ENCODE measurements at places on chromosomes 6 and 20.

DNA sequence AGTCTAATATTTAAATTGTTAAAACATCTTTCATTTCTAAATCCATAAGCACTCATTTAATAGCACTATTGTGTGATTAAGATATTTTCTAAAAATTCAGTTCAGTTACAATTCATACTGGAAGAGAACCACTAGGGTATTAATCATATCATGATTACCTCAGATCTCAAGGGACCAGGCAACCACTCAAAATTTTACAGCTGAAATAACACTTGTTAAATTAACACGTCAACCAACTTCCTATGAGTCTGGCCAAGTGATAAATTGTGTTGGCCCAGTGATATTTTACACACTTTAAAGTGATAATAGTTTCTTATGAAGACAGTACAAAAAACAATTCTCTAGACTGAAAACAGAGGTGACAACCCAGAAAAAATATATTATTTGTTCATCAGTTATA is 869.0 kb upstream of the ADGRB3 start:
- no peak for DNase-seq

GRCh38 chr6:90005048-90005827 is 111.0 kb downstream of the GJA10 start:
- no peak for DNase-seq

DNA sequence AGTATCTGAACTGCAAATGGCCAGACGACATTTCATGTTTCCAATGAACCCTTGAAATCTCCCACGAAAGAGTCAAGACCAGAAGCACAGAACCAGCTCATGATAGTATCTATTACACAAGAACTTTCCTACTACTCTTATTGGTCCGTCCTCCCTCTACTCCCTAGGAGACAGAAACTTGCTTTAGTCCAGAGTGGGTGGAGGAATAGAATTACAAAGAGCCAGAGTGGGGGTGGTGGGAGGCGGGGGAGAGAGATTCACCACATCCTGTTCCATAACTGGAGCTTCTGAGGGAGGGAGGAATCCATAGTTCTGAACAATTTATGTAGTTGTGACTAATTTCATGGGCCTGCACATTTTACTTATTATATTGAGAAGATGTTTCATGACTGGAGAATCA is 18.5 kb upstream of the WFDC10A start:
- DNase-seq = peak; percentile 68

DNA sequence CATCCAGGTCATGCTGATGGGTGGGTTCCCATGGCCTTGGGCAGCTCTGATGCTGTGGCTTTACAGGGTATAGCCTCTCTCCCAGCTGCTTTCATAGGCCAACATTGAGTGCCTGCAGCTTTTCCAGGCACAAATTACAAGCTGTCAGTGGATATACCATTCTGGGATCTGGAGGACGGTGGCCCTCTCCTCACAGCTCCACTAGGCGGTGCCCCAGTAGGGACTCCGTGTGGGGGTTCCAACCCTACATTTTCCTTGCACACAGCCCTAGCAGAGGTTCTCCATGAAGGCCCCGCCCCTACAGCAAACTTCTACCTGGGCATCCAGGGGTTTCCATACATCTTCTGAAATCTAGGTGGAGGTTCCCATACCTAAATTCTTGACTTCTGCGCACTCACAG is 602.6 kb upstream of the HS3ST5 start:
- no peak for DNase-seq

DNA sequence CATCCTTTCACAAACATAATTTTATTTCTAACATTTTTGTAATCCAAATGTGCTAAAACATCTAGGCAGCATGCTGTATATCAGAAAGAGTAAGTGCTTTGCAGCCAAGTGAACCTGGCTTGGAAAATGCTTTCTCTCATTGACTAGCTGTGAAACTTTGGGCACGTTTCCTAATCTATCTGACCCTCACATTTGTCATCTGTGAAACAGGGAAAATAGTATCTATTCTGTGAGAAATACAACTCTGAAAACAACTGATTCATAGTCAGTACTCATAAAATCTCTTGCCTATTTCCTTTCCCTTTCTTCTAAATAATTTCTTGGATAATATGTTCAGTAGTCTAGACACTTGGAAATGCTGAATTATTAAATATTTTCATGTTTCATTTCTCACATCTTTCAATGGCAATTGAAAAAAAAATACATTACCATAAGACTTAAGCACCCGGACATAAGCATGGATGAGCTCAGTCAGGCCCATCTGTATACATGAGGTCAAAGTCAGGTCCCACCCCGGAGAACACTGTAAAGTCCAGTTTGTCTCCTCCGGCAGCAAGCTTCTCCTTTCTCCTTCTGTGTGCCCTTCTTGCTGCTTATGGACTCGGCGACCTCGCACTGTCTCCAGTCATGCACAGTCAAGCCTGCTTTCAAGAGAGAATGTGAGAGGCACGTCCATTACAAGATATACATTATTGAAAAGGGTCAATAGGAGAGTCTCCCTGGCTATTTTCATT is 455.0 kb upstream of the SOX4 start:
- no peak for DNase-seq

- DNase-seq = no peak
These were observed 19.1 kb downstream of the ZFP64 start for GRCh38 chr20:52172392-52173047.

GRCh38 chr20:47733892-47734291 is 51.4 kb downstream of the SULF2 start:
- DNase-seq = no peak

- DNase-seq = no peak
These were observed 19.6 kb upstream of the LTV1 start for GRCh38 chr6:143823548-143823947.

DNA sequence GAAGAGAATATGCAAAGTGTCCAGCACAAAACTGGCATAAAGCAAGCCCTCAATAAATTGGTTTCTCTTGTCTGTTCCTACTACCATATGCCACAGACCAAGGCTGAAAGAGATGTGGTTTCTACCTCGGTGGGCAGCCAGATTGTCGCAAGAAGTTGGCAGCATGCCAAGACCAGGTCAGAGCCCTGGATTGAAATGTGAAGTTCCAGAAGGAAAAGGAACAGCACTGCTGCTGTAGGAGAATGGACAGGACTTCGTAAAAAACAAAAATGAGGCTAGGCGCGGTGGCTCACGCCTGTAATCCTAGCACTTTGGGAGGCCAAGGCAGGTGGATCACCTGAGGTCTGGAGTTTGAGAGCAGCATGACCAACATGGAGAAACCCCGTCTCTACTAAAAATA is 22.1 kb downstream of the MRPL14 start:
- no peak for DNase-seq

DNA sequence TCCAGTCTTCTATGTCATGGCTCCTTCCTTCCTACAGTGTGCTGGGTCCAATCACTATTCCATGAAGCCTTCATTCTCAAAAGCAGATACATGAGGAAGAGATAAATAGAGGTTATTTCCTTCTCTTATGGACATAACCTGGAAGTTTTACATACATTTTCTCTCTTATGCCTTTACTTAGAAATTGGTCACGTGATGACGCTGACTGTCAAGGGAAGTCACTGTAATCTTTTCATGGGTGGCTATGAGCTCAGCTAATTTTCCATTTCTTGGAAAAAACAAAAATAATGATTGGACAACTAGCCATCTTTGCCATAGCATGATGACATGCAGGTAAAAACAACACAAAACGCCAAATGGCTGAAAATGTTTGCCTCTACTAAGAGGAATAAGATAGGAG is 151.6 kb upstream of the PRSS16 start:
- DNase-seq = no peak

DNA sequence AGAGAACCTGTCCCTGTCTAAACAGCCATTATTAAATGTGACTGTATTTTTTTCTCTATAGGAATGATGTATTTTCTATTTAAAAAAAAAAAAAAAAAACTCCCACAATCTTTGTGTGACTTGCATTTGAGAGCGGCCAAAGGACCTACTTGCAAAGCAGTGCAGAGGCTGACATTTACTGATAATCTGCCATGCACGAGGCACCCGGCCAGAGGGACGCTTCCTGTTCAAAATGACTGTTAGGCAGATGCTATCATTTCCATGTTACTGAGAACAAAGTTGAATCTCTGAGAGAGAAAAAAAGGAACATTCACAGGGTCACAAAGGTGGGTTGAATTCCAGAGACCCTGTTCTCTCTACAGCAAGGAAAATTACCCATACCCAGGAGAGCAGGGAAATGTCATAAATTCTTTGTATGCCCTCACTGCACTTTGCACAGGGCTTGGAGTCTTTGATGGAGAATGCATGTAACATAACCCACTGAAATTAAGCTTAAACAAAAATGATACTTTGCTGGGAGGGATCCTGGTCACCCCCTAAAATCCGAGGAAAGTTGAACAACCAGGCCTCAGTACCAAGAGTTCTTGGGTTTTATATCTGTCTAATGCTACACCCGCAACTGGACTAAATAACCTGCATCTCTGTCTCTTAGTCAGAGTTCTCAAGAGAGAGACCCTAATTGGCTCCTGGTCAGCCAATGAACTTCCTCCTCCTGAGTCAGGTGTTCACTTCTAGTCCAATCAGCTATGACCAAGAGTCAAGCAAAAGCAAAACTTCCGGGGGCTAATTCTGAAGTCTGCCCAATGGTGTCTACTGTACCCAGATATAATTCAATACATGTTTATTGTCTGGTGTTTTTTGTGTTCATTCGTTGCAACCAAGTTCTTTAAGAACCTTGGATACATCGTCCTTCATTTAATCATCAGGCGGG is 61.2 kb downstream of the GCLC start:
- DNase-seq = no peak

DNA sequence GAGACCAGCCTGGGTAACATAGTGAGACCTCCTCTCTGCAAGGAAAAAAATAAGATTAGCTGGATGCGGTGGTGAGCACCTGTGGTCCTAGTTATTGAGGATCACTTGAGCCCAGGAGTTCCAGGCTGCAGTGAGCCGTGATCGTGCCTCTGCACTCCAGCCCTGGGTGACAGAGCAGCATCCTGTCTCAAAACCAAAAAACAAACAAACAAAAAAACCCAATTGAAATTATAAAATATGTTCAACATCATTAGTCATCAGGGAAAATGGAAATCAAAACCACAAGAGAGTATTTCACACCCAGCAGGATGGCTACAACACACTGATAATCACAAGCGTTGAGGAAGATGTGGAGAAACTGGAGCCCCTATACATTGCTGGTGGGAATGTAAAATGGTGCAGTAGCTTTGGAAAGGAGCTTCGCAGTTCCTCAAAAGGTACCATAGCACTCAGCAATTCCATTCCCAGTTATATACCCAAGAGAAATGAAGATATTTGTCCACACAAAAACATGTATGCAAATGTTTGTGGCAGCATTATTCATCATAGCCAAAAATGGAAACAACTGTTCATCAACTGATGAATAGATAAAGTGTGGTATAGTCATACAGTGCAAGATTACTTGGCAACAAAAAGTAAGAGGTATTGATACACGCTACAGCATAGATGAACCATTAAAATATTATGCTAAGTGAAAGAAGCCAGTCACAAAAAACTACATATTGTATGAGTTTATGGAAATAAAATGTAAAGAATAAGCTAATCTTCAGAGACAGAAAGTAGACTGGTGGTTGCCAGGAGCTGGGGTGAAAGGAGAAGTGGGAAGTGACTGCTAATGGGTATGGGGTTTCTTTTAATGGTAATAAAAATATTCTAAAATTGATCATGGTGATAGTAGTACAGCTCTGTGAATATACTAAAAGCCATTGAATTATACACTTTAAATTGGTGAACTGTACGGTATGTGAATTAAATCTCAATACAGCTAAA is 38.7 kb upstream of the RIPOR2 start:
- peak; percentile 81 for DNase-seq

DNA sequence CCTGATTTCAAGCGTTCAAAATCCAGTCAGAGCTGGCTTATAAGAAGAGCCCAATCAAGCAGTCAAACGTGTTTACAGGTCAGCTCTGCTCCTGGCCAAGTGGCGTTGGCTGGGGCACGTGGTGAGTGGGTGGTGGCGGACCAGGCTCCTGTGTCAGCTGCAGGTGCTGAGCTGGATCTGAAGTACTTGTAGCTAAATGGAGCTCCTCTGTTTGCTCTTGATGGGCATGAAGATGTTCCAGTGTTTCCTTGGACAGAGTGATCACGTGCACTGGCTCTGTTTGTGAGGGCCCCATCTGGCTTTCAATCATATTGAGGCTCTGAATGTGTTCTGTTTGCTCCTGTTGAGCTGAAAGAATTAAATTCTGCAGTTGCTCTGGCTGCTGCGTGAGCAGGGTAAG is 10.2 kb upstream of the MICAL1 start:
- DNase-seq = no peak

GRCh38 chr20:1273366-1273765 is 7.3 kb downstream of the SNPH start:
- DNase-seq = no peak

DNA sequence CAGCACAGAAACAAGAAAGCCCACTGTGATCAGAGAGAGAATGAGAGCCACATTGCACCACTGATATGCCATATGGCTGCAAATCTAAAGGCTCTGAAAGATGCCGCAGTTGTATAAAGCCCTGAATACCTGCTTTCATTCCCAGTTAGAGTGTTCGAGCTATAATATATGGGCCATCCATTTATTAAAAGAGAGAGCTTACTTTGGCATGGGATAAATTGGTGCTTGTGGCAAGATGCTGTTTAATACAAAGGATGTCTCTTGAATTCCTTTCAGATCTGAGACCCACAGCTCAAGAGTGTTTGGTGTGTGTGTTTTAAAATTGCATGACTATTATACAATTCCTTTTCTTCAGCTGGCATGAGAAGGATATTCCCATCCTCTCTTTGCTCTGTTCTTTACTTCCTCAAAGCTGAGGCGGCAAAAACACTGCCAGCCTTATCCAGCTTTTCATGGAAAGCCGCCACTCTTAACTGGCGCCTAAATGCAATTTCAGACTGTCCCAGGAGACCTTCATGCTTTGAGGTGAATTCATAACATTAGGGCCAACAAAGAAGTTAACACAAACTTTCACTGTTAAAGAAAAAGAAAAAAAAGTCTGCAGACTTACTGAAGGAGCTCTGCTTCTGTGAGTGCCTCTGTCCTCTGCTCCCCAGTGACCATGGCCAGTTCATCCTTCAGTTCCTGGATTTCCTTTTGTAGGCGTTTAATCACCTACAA is 147.6 kb downstream of the KIF6 start:
- DNase-seq = no peak

DNA sequence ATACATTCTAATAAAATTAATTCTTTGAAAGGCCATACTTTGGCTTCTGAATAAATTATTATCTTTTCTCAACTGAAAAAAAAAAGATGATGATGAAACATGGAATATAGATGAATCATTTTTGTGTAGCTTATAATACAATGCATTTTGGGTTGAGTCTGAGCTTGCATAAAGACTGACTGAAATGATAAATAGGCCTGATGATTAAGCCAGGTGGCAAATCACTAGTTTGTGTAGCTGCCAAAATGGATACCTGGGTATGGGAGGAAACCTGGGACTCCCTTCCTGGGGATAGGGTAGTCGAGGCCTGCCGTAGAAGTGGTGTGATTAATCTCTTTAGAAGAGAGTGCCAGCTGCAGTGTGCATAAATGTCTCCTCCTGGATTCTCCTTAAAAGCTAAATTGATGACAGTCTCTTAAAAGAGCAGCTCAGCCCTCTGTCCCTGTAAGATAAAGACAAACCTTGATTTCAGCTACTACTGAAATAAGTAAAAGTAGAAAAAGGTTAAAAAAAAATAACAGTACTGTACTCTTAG is 275.1 kb downstream of the GRIK2 start:
- DNase-seq = no peak
